CD4-positive, alpha-beta T cell treated with Interleukin-6 at 100 ng/mL for 8 hours (primary cell): ENCODE measurements at places on chromosomes 6 and 20.

DNA sequence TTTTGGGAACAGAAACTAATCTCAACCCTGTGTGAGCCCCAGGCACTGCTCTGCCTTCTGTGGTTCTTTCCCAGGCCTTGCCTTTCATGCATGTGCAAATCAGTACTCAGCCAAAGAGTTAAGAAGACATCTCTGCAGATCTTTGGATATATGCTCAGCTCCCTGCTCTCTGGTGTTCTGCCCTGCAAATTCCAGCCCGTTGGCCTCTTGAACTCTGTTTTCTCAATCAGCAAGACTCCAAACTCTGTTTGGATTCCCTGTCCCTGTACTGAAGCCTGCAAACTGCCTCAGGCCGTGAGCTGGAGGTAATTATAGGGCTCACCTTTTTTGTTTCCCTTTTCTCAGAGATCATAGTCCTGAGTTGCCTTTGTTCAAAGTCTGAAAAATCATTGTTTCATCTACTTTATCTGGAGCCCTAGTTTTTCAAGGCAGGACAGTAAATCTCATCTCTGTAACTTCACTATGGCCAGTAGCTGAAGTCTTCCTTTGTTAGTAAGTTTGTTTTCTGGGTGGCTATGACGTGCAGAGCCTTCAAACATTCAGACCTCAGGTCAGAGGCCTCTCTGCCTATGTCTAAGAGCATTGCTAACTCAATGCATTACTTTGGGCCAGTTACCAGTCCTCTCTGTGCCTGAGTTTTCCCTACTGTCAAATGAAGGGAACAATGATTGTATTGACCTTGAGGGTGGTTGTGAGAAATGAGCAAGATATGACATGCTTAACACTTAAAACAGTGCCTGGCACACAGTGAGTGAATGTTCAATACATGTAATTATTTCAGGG, 15.9 kb upstream of the MDFI start:
- no peak for DNase-seq

DNA sequence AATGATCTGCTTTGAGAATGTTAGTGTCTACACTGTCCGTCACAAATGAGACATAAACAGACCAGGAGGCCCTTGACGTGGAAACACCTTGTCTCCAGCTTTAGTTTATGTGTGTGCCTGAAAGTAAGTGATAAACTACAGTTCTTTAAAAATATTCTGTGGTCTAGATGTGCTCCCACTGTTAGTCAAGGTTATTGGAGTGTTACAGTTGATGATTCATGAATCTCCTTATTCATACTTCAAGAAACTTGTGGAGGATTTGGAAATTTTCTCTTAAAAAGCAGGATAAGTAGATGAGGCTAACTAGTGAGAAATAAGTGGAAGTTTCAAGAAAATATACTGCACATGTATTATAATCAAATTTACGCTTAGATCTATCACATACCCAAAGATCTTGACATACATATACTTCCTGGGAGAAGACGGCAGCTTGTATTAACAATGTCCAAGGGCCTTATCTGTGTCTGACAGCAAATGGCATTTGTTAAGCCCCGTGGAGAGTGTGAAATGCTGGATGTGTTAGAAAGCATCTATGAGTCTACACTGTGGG, 90.5 kb upstream of the MBOAT1 start:
- no peak for DNase-seq

GRCh38 chr20:37379967-37380828, 34.3 kb downstream of the SRC start:
- DNase-seq = no peak

DNA sequence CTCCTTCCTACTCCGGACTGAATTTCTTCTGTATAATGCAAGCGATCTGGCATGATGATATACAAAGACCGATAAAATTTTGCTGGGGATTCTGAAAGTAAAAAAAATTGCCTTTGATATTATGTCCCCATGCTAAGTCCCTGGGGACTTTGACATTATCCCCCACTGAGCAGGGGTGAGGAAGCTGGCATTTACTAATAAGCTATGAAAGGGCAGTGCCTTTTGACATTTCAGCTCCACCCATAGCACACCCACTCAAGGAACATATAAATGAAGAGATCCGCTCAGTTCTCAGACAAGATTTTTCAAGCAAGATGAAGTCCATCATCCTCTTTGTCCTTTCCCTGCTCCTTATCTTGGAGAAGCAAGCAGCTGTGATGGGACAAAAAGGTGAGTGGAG, at the start of gene SEMG2:
Gene SEMG2 (plus strand): TSS at position 298 of the 400 bp plus-strand sequence. CDS start 17 bp downstream, at position 315.
- DNase-seq = no peak

- DNase-seq = no peak
Observed at GRCh38 chr6:138571181-138571580, 71.9 kb upstream of the NHSL1 start.

DNA sequence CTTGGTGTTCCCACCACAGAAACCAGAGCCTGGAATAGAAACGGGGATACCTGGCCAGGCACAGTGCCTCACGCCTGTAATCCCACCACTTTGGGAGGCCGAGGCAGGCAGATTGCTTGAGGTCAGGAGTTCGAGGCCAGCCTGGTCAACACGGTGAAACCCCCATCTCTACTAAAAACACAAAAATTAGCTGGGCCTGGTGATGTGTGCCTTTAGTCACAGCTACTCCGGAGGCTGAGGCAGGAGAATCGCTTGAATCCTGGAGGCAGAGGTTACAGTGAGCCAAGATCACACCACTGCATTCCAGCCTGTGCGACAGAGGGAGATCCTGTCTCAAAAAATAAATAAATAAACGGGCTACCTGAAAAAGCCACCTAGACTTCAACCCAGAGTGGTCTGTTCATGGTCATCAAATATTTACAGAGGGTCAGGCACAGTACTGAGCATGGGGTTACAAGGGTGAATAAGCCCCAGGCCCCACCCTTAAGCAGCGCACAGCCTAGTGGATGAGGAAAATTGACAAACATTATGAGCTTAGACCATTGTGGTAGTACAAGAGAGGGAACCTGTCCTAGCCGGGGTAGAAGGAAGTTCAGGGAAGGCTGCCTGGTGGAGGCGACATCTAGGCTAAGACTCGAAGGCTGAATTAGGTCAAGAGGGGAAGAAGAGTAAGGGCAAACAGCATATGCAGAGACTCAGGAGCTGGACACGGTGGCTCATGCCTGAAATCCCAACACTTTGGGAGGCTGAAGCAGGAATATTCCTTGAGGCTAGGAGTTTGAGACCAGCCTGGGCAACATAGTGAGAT, 7.2 kb upstream of the PCIF1 start:
- no peak for DNase-seq

DNA sequence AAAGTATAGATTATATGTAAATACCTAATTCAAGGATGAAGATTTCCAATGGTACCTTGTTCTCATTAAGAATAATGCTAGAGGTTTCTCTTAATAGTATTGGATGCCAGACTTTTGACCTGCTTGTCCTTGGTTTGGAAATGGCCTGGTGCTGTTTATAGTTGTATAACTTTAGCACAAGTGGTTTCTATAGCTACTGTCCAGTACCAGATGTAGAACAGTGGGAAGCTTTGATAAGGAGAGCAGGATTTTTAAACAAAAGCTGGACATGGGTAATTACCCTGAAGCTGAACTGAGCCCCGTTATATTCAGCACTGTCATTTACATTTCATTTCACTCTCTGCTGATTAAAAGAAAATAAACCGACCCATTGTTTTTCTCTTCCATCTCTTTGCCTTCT, 43.7 kb downstream of the TRMT11 start:
- DNase-seq = no peak

DNA sequence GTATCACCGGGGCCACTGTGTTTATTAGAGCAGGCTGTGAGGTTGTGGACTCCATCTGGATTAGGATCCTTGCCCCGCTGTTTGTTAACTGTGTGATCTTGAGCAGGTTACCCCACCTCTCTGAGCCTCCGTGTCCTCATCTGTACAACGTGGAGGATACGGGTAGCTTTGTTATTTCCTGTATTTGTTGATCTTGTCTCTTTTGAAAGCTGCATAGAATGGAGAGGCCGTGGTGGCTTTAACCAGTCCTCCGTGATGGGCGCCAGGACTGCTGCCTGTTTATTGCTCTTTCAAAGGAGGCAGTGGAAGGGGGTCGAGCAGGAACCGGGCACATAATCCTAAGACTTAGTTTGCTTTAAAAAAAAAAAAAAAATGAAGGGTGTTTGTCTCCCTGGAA, 22.9 kb downstream of the BCAS4 start:
- no peak for DNase-seq

- no peak for DNase-seq
Observed at GRCh38 chr20:2655331-2656116, 3.1 kb downstream of the NOP56 start.

DNA sequence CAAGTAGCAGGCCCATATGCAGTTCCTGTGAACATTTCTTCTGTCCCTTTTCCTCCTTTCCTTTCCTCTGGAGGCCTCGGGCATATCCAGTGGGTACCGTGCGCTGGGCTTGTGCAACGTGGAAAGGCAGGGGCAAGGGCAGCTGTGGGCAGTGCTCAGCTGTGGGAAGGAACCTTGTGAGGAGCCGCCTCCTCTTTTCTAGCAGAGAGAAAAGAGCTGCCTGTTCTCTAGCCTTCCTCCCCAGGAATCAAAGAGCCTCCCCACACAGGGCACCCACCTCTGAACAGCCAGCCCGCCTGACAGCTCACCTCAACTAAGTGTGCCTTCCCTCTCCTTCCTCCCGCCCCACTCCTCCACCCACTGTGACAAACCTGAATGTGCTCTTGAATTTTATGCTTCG, 143.3 kb upstream of the HDDC2 start:
- DNase-seq = no peak

DNA sequence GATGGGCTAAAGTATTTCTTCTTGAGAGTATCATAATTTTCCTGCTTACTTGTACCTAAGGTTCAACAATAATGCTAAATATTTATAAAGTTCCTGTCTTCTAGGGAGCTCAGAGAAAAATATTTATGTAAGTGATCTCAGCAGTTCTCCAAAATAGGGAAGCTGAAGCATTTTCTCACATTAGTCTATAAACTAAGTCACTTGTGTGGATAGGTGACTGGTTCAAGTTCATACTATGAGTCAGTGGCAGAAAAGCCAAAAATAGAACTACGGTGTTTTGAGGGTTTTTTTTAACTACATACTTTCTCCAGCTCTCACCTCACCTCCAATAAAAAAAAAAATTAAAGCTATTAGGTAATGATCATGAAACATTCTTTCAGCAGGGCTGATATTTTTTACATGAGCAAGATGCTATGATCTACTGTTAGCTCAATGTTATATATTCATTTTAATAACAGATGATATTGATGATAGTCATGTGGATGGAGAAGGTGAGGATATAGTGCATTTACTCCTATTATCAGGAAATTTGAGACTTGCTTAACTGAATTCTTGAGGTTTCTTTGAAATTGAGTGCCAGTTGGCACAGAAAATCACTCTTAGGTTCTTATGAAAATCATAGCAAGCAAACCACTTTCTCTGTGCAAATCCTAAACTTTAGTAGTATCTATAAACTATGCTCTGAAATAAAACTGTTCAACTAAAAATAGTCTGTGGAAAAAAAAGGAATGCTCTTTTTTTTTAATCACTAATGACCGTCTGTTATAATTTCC, 4.1 kb upstream of the MOXD1 start:
- no peak for DNase-seq
